ENCODE measurements at places on chromosomes 4 and X.

GRCh38 chrX:71148278-71148663 is 3.6 kb downstream of the NLGN3 start:
- no peak for DNase-seq

- no peak for DNase-seq
These were observed 101.1 kb upstream of the TEX13D start for GRCh38 chrX:124231451-124231759.

DNA sequence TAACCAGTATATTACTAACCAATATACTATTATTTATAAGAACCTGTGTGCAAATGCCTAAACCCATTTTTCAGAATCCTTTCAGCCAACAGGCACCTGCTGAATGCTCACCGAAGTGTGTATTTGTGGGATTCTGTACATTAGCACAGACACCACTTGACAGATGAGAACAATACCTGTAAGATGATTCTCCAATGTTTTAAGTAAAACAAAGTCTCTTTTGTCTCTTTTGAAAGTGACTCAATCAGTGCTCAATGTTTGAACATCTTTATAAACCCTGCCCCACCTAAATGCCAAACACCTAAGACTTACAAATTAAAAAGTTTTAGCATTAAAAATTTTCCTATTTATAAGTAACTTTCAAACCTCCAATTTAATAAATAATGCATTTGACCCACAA is 763 bp downstream of the ASB9 start:
- DNase-seq = no peak

DNA sequence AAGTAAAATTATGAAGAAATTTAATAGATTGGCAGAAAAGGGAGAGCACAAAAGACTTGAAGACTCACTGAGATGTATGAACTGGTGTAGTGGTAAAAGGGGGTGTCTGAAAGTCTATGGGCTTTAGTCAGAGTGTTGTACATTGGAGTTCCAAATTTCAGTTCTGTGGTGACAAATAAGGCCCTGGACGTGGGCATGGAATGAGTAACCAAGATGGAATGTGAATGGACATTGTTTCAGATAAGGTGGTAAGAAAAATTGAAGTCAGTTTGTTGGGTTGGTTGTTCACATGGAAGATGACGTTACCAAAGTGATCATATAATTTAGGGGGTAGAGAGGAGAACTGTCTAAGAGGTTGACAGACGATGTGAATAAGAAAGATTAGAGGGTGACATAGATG is 13.9 kb downstream of the CYSLTR1 start:
- no peak for DNase-seq

GRCh38 chrX:11064276-11064675 is 46.9 kb upstream of the HCCS start:
- no peak for DNase-seq

- DNase-seq = no peak
These were observed 123.2 kb downstream of the ELOVL6 start for GRCh38 chr4:110075083-110075738.

DNA sequence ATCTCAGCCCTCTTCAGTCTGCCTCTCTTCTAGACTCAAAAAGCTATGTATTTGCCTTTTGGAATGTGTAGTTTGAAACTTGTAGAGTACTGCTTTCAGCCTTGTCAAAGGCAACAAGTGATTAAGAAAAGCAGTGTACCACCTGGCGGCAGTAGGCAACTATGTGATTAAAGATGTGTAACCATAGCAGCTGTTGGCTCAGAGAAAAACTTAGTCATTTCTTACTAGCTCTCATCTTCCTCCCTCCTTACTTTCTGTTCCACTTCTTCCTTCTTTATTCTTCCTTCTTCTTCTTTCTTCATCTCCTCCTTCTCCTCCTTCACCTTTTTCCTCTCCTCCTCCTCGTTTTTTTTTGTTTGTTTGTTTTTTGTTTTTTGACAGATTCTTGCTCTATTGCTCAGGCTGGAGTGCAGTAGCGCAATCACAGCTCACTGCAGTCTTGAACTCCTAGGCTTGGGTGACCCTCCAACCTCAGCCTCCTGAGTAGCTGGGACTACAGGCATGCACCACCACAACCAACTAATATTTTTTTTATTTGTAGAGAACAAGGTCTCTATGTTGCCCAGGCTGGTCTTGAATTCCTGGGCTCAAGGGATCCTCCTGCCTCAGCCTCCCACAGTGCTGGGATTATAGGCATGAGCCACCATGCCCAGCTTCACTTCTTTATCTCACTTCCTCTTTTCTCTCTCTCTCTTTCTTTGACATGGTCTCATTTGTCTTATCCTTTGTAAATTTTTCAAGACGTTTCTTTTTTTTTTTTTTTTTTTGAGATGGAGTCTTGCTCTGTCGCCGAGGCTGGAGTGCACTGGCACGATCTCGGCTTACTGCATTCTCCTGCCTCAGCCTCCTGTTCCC is 32.6 kb downstream of the ABHD18 start:
- DNase-seq = peak; percentile 9

Data from NB4 (cell line).